Stimulated activated CD8-positive, alpha-beta memory T cell treated with anti-CD3 and anti-CD28 coated beads, Interleukin-12 subunit alpha, Interleukin-12 subunit beta, amount 100 ng/mL, for 4 hours (primary cell): ENCODE measurements at places on chromosomes 2 and 18.

DNA sequence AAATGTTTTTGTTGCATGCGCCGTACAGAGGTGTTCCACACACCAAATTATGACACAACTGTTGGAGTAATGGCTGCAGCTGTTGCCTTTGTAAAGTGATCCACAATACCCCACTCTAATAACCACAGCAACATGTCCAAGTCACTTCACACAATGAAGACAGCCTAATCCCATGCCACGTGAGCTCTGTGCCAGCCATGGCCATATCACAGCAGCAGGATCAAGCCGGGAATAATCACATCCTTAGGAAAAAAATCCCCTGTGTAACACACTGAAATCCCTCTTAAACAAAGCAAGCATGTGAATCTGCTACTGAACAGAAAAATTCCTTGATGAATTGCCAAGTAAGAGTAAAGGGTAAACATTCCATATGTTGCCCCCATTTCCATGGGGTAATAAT lies 179.5 kb upstream of the PARD3B start:
- DNase-seq, result no peak

GRCh38 chr2:63870679-63871078 lies 29.0 kb downstream of the UGP2 start:
- DNase-seq, result no peak

- DNase-seq, result no peak
Observed at GRCh38 chr2:200177971-200178911, 128.3 kb upstream of the SPATS2L start.

- DNase-seq, result no peak
Observed at GRCh38 chr18:23673725-23674124, 11.0 kb upstream of the ANKRD29 start.
